ENCODE measurements at places on chromosomes 11 and 22.

- no peak for DNase-seq
Measured at GRCh38 chr11:4865855-4866254, 15.8 kb upstream of the OR51T1 start.

DNA sequence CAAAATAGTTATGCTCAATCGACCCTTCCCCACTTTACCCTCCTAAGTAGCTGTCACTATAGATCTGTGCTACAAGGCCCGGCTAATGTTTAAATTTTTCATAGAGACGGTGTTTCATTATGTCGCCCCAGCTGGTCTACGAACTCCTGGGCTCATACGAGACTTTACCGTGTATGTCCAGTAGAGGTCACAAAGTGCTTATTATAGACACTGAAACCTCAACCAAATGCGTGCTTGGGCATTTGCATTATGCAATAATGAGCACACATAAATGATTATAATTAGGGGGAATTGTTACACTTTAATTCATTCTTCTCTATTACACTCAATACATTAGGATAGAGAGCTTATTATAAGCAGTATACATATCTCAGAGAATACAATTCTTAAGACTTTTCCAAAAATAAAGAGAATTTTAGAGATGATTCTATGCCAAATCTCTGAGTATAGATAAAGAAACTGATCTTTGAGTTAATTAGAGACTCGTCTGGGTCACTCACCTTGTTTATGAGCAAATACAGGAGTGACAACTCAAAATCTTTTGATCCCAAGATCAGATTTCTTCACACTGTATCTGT lies 12.5 kb upstream of the MRPL16 start:
- DNase-seq = no peak

- DNase-seq = no peak
Measured at GRCh38 chr11:101960231-101960630, 43.9 kb upstream of the ANGPTL5 start.

- DNase-seq = no peak
Measured at GRCh38 chr11:34562976-34563375, 49.4 kb upstream of the ELF5 start.

DNA sequence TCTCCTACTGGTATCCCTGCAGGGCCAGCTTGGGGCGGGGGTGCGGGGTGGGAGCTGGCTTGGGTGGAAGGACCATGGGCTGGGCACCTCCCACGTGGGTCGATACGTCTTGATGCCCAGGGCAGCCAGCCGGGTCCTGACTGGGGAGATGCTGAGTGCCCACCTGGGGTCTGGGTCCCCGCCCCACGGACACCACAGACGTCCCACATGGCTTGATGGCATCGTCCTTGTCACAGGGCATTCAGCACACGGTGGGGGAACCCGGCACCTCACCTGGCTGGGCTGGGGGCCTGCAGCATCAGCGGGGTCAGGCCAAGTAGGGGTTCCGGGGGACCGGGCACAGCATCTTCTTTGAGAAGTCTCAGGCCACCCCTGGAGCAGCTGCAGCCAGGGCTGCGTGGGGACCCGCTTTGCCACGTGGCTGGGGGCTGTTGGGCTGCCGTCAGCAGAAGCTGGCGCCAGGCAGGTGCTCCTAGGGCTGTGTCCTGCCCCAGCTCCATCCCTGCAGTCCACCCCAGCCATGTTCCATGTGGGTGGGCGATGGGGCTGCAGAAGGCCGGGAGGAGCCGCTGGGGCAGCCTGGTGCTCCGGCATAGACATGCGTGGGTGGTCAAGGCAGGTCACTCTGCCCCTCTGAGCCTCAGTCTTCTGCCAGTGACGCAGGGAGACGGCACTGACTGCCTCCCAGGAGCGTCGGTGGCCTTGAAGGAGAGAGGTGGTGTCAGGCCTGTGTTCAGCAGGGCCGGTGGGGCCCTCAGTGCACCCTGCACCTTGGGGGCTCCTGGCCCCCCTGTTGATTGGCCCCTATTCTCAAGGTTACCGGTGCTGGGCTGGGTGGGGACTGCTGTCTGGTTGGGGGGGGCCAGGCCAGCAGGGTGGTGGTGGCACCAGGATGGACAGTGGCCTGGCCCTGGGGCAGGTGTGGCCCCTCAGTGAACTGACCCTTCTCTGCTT lies 8.4 kb downstream of the SELENOO start:
- DNase-seq = peak; percentile 23

DNA sequence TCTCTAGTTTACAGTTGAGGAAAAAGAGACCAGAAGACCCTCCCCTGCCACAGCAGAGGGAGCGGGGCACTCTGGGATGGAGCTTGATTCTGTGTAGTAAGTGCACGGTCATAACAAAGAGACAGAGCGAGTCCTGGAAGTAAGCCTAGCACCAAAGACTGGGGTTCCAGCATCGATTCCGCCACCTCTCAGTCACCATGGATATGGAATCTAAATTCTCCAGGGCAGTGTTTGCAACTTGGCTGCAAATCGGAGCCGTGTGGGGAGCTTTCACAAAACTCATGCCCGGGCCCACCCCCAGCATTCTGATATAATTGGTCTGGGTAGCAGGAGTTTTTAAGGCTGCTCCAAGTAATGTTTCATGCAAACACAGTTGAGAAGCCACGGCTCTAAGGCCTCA lies 129.5 kb upstream of the OPCML start:
- no peak for DNase-seq

DNA sequence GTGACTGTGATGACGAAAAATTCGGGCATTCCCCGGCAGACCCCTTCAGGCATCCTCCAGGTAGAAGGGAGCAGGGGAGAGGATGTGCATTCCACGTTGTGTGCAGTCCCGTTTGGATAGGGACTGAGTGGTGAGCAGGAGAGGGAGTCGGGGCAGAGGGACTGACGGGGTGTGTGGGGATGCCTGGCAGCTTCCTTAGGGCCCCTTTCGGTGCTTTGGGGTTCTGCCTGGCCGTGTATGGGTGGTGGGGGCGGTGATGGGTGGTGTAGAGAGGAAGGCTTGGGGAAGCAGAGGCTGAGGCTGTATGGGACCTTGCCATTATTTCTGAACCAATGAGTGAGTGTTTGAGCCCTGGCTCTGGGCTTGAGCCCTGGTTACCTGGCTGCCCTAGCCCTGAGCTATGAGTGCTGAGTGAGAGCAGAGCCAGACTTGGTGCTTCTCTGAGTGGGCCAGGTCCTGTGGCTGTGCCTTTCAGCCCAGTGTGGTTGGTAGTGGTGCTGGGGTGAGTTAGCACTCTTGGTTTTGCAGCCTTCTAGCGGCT lies 914 bp downstream of the INPPL1 start:
- DNase-seq = peak; percentile 57

GRCh38 chr11:113373306-113373705 lies 14.3 kb upstream of the ANKK1 start:
- DNase-seq = no peak

DNA sequence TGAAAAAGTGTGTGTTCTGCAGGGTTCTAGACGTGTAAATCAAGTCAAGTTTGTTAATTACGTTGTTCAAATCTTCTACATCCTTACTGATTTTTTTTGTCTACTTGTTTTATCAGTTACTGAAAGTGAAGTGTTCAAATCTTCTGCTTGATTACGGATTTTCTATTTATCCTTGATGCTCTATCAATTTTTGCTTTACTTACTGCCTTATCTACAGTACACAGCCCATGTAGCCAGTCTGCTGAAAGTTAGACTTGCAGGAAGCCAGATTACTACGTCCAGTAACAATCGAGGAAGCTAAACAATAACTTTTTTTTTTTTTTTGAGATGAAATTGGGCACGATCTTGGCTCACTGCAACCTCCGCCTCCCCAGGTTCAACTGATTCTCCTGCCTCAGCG lies 15.6 kb upstream of the C11orf24 start:
- no peak for DNase-seq

DNA sequence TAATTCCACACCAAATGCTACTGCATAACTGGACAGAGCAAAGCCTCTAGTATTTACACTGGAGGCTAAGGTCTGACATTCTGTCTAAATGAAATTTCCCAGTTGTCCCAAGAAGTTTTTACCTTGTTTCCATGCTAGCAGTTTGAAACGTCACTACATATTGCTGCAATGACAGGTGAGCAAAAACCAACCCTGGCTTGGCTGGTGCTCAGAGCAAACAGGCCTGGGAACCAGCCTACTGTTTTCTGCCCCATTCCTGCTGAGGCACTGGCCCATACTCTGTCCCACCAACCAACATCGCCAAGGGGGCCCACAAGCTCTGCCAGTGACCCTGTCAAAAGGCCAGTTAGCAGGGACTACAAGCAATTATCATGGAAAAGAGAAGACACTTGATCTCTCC lies 131.1 kb downstream of the MPPED2 start:
- no peak for DNase-seq

GRCh38 chr11:61827571-61828378 lies at the start of gene FADS2:
Gene FADS2, plus strand, starts transcription at chr11:61828300. Its CDS starts 91 bp downstream, at chr11:61828391.
- DNase-seq = peak; percentile 86

DNA sequence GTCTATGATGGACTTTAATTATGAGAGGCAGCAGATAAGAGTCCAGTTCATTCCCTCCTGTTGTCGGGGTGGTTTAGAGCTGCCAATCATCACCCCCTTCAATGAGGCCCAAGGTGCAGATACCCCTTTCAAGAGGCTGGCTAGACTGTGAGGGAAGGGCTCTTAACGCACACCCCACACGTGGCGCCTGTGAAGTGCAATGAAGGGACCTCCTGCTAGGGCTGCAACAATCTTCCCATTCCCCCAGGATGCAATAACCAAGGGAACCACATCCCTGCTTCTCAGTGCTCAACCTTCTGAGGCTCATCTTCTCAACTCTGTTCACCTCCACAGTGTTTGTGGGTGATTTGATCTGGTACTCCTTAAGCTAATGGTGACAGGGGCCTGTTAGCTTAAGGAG lies 19.0 kb downstream of the TENM4 start:
- DNase-seq = no peak

DNA sequence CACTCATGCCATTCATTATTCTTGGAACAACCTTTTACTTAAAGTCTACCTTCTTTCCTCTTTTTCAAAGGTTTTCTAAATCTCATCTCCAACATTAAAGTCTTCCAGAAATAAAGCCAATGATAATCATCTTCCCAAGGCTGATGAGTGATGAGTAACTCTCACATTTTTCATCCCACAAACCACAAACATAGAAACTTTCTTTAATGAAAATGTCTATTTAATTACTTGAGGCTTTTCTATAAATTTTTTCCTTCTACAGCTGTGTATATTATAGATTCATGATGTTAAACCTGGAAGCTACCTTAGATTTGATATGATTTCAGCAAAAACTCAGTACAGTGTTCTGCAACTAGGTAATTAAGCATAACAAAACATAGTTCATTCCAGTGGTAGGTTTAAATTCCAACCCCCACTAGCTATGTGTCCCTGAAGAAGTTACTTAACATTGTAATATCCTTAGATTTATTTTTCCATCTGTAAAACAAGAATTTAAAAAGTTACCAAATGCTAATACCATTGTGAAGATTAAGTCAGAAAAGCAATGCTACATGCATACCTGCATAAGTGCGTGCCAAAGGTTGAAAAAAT lies 845.4 kb downstream of the KCNA4 start:
- no peak for DNase-seq

- DNase-seq = no peak
Measured at GRCh38 chr11:129249923-129250322, 57.8 kb upstream of the ARHGAP32 start.
